ENCODE measurements at places on chromosomes 6 and 20.
A peak's percentile ranks its signal among the peaks of the same experiment; 100 is the strongest.

DNA sequence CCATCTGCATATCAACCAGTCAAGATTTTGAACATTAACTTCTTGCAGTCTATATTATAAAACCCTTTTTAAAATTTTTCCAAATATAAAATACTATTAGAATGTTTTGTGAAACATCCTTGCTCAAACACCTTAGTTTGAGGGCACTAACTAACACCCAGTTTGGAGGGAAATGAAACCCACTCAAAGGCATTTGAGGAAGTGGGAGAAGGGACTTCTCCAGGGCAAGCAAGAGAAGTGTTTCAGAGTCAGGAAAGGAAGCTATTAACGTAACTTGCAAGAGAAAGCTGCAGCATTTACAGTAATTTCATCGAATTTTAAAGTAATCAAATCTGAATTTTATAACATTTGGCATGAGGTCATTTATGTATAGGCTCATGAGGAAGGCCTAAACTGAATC is 21.3 kb downstream of the MTFR2 start:
- no peak for DNase-seq

DNA sequence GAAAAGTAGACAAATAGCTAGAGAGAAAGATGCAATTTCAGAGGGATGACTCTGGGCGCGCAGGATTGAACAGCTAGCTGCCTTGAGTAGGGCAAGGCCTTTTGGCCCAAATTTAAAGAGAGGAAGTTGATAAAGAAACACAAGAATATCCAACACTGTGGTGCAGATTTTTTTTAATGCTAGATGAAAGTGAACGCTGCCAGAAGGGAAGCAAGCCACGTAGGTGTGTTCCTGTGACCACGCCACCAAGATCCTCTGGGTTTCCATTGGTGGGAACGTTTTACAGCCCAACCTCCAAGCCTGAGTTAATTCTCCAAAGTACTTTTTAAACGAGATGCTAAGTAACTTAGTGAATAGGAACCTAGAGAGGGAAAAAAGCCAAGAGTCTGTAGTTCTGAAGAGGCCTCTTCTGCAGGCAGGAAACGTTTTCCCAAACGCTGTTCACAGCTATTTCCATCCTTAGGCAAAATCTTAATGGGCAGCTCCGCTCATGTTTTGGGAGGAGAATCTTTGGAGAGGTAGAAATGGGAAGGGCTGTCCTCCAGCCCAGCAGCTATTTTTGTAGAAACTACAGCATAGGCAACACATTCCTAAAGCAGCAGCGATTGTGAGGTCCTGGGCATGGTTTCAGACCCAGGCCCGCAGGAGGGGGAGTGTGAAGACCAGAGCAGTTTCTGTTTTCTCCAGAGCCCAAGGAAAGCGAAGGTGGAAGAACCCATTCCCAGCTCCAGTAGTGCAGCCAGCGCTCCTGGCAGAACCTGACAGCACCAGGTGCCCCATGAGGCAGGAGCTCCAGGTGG is 8.2 kb downstream of the LY86 start:
- DNase-seq, result peak; percentile 40

DNA sequence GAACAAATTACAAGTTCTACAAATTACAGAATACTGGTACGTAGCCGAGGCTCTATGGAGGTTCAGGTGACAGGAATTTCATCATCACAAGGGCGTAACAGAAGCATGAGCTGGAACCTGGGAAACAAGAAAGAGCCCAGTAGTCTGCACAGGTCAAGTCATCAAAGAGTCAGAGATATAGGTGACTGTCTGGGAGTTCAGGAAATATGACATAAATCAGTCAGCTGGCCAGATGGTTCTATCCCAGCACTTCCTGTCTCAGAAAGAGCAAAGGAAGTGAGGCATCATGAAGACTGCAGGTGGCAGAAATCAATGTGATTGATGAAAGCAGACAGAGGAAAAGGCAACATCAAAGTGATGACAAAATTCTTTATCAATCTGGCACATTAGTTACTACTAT is 23.3 kb downstream of the MYCT1 start:
- DNase-seq, result no peak

DNA sequence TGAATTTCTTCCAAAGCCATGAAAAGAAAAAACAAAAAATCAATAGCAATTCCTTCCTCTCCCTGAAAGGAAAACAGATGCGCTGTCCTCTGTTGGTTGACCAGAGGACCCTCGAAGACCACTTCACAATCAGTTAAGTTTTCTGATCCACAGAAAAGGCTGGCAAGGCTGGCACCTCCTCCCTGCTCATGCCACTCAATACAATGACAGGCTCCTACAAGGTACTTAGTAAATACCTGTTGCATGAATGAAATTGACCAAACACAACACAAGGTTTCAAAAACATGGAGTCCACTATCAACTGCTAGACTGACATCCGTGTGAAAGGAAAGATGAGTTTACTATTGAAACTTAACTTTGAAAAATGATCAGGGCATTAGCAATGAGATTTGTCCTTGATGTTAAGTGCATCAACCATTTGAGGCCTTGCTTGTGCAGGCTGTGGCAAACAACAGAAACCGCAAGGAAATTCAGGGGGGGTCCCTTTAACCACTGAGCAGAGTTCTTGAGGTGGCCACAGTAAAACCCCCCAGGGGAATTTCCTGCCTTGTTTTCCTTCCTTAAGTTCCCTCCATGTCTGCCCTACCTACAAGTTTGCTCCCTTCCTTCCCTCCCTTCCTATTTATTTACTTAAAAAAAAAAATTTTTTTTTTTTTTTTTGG is 27.9 kb upstream of the RTF2 start:
- peak; percentile 65 for DNase-seq

DNA sequence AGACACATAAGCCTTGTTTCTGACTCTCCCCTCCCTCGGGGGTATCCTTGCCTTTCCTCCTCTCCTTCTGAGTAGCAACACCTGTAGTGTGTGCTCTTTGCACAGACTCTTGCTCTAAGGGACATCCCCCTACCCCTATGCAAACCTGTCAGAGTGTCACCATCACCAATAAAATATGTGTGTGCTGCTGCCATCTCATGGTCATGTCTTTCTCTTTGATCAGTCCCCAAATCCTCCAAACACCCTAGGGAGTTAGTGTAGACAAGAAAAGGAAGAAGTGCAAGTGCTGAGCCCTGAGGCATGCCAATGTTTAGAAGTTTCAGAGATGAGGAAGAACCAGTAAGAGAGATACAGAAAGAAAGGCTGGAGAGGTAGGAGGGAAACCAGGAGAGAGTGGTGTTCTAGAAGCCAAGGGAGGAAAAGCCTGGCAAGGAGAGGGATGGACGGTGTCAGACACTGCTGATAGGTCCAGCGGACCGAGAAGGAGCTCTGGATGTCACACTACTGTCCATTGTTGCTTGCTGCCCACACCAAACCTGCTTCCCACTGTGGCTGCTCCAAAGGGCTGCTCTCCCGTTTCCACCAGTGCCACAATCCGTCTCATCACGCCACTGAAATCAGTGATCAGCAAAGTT is 16.4 kb downstream of the TRMT6 start:
- DNase-seq, result peak; percentile 62

GRCh38 chr6:139635401-139636130 is 261.1 kb upstream of the CITED2 start:
- DNase-seq, result no peak

DNA sequence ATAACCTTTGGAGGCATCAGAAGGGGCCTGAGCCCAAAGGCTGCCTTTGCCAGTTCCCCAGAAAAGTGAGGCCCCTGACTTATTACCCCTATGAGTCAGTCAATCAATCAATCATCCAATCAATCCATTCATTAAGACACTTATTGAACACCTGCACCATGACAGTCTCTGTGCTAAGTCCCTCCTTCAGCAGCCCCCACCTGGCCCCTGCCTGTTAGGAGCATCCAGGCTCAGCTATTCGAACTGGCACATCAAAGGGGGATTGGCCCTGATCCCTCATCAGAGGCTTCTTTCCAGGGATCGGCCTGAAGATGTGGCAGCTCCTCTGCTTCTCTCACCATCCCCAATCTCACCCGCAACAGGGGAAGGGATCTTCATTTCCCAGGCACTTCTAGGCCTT is 27.7 kb upstream of the VEGFA start:
- no peak for DNase-seq

GRCh38 chr6:113276601-113277000 is 580.5 kb upstream of the MARCKS start:
- no peak for DNase-seq

- no peak for DNase-seq
Observed at GRCh38 chr20:57215826-57216471, 50.5 kb downstream of the BMP7 start.

DNA sequence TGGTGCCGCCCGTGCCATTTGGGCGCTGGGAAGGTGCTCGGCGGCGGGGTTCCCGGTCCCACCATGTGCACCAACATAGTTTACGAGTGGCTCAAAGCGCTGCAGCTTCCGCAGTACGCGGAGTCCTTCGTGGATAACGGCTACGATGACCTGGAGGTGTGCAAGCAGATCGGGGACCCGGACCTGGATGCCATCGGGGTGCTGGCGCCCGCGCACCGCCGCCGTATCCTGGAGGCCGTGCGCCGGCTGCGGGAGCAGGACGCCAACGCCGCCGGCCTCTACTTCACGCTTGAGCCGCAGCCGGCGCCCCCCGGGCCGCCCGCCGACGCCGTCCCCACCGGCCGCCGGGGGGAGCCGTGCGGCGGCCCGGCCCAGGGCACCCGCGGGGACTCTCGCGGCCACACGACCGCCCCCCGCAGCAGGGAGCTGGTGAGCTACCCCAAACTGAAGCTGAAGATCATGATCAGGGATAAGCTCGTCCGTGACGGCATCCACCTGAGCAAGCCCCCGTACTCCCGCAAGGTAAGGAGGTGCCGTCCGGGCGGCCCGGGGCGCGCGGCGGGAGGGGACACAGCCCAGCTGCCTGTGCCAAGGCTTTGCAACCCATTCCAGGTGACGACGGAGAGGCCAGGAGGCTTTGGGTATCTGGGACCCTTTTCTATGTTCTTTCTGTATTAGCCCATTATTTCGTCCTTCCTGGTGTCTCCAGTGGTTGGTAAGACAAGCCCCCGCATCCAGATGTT is 547 bp downstream of the SAMD5 start:
- DNase-seq, result no peak

- no peak for DNase-seq
Observed at GRCh38 chr6:128290221-128290620, 230.2 kb downstream of the PTPRK start.

DNA sequence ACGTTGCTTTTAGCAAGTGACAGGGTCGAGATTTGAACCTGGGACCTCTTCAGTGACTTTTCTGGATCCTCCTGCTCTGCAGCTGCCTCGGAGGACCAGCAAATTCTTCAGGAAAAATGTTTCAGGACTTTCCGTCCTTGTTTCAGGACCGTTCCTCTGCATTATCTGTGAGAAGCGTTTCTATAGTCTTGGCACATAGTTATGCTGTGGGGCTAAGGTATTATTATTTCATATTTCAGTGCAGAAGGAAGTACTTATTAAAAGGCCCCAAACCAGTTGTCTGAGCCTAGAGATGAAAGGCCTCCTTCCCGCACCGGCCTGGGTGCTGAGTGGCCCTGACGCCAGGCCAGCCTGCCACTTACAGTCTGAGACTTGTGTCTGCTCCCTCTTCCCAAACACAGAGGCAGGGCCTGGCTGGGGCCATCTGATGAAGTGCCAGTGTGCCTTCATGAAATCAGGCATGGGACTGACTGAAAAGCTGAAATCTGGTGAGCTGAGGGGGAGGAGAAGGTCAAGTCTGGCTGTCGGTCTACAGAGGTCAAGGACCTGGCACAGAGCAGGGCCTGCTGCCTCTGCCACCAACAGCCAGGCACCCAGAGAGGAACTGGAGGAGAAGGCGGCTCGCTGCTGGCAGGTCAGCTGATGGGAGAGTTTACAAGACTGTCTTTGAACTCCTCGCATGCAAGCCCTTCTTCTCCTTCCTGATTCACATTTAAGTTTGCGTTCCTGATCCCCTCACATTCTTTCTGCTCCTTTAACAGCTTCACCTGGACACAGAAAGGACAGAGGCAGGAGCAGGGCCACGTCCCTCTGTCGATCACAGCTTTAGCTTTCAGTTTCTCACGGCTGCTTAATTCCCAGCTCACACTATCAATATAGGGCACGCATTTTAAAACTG is 8.9 kb upstream of the QKI start:
- DNase-seq, result peak; percentile 75

GRCh38 chr6:143009851-143010250 is 50.8 kb upstream of the AIG1 start:
- DNase-seq, result peak; percentile 37

- no peak for DNase-seq
Observed at GRCh38 chr6:35610830-35611229, 77.9 kb downstream of the FKBP5 start.

GRCh38 chr20:50152394-50153152 is 950 bp downstream of the PEDS1 start:
- no peak for DNase-seq

DNA sequence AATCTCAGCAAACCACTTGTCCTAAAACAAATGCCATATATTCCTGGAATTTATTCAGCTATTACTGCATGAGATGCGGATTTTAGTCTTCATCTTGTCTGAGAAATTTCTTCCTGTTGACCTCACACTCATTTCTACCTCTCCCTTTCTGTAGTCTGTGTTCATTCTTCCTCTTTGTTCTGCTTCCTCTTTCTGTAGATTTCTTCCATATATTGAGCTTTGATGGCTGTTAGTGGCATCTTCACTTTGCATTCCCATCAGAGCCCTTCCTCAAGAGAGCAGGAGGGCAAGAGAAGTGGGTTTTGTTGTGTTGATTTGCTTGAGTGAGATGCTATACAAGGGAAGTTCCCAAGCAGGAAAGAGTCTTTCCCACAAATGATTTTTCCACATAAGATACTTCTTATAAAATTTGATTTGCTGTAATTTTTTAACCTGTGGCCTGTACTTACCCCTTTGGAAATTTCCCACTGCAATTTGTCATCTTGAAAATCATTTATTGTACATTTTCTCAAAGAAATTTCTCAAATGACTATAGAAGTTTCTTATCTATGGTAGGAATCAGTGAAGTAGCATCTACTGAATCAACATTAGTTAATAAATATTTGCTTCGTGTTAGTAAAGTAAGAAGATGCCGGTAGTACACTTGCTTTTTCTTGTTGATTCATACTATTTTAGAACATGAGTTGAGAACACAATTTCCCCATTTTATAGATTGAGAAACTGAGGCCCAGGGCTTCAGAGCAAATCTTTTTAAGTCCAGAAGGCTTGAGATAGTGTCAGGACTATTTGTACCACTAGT is 43.8 kb downstream of the MAP3K4 start:
- DNase-seq, result peak; percentile 37

DNA sequence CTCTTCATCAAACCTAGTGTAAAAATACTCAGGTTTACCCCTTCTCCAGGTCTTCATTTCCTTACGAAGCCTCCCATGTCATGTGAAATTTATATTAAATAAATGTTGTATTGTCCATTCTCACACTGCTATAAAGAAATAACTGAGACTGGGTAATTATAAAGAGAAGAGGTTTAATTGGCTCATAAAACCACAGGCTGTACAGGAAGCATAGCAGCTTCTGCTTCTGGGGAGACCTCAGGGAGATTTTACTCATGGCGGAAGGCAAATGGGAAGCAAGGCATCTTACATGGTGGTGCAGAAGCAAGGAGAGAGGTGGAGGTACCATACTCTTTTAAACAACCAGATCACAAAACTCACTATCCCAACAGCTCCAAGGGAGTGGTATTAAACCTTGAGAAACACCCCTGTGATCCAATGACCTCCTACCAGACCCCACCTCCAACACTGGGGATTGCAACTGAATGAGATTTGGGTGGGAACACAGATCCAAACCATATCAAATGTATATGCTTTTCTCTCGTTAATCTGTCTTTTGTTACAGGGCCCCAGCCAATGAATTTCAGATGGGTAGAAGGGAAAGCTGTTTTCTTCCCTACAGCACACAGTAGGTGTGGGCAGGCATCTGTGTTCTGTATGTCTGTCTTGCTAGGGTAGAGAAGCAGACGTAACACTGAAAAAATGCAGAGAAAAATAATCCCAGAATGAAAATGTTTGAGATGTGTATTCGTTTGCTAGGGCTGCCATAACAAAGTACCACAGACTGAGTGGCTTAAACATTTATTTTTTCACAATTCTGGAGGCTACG is 88.0 kb upstream of the BTN3A2 start:
- DNase-seq, result no peak

GRCh38 chr20:56716806-56717205 is 87.7 kb downstream of the TFAP2C start:
- DNase-seq, result no peak
